DMS53 (cell line): ENCODE measurements at places on chromosomes 12 and 14.

GRCh38 chr12:89424389-89424788, 72.1 kb upstream of the DUSP6 start:
- DNase-seq, result no peak

DNA sequence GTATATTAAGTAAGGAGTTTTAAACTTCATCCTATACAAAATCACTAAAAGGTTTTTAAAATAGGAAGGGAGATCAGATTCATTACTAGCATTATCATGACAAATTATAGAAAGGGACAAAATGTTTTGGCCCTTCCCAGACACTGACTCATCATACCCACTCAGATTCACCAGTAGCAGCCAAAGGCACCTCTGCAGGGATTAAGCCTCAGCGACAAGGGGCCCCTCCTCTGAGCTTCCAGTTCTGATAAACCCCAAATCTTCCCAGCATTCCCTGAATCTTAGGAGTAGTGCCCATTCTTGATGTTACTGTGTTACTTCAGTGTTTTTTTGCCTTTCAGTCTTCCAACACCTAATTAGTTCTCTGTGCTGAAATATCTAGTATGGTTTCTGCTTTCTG, 14.5 kb downstream of the KRAS start:
- no peak for DNase-seq

GRCh38 chr12:49092086-49092815, 2.4 kb downstream of the DHH start:
- peak; percentile 58 for DNase-seq

- DNase-seq, result no peak
Measured at GRCh38 chr12:88575361-88575970, 4.8 kb downstream of the KITLG start.

DNA sequence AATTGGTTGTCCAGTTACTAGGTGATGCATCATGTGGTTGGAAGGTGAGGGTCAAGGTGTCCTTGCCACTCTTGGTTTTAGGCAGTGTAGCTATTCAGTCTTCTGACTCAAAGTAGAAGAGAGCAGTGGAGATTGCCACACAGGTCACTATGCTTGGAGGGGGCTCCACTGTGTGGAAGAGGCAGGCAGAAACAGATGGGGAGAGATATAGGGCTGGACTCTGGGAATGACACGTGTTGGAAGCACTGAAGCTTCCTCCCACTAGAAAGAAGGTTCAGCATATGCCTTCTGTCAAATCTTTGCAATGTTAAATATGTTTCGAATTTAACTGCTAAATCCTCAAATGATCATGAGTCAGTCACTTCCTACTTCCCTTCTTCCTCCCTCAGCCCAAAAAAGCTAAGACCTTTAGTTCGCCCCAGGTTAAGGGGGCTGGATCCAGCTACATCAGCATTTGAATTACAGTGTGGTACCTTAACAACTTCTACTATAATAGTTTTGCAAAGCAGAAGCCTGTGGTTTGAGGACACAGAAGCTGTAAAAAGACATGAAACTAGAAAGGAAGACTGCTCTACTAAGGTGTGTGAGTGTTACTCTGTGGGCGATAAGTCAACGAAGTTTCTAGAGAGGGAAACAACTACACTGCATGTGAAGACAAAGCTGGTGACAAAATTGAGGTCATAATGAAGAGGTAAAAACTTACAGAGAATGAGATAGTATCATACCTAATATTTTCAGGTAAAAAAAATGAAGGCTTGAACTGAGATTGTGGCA, 228.0 kb downstream of the NELL2 start:
- no peak for DNase-seq

GRCh38 chr14:41718477-41719166, 111.9 kb downstream of the LRFN5 start:
- peak; percentile 84 for DNase-seq

GRCh38 chr12:123952037-123952436, 20.6 kb downstream of the CCDC92 start:
- peak; percentile 42 for DNase-seq

GRCh38 chr12:116881877-116882507, 751 bp upstream of the HRK start:
- no peak for DNase-seq

- no peak for DNase-seq
Measured at GRCh38 chr14:51006324-51006723, 62.0 kb upstream of the PYGL start.

DNA sequence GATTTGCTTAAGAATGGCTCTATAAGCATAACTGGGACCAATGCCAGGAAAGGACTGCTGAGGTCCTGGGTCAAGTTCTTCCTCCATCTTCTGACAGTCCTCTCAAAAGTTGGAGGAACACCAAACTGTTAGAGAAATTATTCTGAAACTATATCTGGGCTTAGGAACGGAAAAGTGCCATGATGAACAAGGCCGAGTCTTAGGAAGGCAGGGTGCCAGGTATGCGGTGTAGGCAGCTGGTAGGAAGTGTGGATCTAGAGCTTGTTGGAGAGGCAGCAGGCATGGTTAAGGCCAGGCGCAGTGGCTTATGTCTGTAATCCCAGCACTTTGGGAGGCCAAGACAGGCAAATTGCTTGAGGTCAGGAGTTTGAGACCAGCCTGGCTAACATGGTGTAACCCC, 7.7 kb downstream of the GNPTAB start:
- no peak for DNase-seq

GRCh38 chr12:130419116-130419515, 81.4 kb downstream of the PIWIL1 start:
- no peak for DNase-seq

- DNase-seq, result peak; percentile 11
Measured at GRCh38 chr14:63795532-63795931, 57.3 kb upstream of the SYNE2 start.

DNA sequence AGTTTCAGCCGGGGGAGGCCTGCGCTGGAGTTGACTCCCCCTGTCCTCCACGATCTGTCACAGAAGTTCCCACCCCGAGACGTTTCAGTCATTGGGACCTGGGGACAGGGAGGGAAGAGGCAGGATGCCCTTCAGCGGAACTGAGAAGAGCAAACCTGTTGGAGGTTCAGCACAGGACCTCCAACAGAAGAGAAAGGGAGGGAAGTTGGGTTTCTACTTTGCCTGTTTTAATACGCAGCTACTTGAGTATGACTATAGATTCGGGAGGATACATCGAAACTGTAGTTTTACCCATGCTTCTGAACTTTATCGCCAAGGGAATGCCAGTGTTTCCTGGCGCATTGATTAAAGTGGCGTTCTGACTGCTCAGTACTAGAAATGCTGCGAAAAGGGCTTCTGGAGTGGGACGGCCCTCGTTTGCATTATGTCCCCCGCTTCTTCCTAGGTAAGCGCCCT, 2.3 kb upstream of the DUSP6 start:
- DNase-seq, result peak; percentile 75

DNA sequence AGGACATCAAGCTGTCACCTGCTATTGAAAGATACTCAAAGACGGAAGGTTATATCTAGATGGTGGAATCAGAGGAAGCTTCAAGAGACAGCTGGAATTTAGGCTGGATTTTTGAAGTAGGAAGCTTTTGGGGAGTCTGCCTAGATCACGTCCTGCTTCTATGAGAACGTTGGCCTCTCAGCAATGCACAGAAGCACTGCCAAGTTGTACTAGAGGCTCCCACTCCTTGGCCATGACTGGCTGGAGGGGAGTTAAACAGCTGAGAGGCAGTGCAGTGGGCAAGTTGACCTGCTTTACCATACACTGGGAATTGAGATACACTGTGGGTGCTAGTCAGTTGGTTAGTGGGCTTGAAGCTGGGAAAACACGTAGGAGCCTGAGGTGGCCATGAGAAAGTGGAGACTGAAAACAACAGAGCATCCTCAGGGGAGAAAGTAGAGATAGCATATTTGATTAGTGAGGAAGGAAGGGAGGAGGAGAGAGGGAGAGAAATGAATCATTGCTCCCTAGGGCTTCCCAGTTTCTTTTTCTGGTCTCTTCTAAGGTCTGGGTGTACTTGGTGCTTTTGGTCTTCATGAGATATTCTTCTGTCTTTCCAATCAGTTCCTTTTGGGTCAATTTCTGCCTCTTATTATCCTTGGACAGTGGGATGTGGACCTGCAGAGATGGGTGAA, 110.8 kb downstream of the EMP1 start:
- DNase-seq, result no peak

DNA sequence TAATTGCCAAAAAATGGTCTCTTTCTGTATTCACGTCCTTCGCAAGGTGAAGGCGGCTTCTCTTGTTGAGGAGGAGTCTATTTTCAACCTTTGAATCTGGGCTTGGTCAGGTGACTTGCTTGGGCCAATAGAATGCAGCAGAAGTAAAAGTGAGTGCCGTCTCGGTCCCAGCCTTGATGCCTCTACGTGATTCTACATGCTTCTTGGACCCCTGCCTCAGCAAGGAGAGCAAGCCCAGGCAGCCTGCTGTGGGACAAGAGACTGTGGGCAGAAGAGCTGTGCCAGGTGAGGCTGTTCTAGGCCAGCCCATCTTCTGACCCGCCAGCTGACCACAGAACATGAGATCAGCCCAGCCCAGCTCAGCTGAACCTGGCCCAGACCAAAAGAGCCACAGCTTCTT, 39.1 kb upstream of the CCDC63 start:
- DNase-seq, result no peak

GRCh38 chr14:77612011-77612620, 4.3 kb downstream of the SPTLC2 start:
- DNase-seq, result no peak

- peak; percentile 64 for DNase-seq
Measured at GRCh38 chr14:71103662-71104484, 196.6 kb downstream of the PCNX1 start.

DNA sequence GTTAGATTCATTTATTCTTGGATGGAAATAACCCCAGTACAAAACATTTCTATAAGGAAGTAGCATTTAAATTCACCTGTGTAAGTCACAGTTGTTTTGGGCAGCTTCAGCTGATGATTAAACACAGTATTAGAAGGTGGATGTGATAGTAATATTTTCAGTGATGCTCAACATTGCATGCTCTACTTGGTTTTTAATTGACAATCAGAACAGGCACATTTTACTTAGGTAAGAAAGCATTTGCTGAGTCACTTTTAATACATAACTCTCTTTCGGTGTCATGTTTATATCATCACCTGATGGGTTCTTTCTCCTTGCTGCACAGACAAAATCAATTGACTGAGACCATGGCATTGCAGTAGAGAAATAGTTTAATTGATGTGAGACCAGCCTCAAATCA, 80.7 kb downstream of the CMAS start:
- DNase-seq, result no peak

DNA sequence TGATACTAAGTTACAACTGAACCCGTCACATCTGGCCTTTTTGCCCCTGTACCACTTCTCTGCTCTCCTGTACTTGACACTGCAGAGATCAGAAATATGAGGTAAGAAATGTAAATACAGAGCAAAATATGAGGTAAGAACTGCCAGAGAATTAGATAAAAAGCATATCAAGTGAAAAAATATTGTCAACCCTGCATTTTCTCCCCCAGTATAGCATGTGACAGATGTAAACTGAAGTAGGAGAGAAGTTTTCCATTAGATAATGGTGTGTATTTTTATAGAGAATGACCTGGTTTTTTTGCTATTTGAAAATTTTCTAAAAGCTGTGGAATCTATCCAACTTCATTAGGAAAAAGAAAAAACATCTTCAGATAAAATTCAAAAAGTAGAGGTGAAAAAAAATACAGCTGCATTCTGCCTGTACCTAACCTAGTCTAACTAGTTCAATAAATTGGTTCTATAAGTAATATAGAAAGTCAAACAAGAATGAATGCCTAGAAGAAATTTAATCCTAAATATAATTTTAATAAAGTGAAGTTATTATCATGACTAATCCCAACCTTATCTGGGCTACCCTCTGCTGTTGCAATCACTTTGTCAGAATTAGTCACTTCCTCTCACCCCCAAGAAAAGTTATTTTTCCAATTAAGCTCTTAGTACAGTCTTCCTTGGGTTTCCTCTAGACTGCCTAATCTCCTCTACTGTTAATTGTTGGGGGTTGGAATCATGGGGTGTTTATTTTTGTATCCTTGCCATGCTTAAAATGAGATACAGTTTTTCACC, 210.0 kb downstream of the RASSF9 start:
- DNase-seq, result no peak

DNA sequence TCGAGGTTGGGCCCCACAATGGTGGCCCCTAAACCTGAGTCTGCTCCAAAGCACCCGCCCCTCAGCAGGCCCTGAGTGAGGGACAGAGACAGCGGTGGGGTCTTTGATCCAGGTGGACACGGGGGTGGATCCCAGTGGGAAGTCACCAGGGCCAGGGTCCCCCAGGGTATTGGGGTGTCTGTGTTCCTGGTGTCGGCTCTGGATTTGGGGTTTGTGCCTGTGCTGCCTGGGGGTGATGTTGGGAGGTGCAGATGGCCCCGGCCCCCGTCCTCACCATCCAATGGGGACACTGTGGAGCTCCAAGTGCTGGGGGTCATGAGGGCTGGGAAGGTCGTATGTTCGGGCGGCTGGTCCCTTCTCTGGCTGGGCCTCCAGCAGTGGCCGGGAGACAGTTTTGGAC, 354.2 kb downstream of the TMEM121 start:
- no peak for DNase-seq

GRCh38 chr14:91418387-91419043, 895 bp upstream of the CCDC88C start:
- peak; percentile 85 for DNase-seq

GRCh38 chr12:75818863-75819262, 212.7 kb downstream of the PHLDA1 start:
- DNase-seq, result no peak

DNA sequence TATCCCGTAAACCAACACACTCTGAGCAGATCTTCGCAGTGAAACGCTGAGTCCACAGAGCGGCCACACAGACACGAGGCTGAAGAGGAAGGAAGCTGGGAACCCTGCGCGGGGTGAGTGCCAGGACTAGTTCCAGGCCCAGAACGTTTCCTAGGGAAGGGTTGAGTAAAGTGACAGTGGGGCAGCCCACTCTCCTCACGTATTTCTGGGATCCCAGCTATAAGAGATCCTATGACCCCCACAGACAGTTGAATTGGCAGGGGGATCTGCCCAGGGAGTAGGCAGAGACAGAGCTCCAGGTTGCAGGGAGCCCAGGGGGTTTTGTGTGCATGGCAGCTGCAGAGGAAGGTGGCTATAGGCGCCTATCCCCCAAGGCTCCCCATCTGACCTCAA, 51.1 kb downstream of the GTF2A1 start:
- peak; percentile 40 for DNase-seq

- no peak for DNase-seq
Measured at GRCh38 chr12:83040339-83040738, 353.6 kb downstream of the TMTC2 start.

DNA sequence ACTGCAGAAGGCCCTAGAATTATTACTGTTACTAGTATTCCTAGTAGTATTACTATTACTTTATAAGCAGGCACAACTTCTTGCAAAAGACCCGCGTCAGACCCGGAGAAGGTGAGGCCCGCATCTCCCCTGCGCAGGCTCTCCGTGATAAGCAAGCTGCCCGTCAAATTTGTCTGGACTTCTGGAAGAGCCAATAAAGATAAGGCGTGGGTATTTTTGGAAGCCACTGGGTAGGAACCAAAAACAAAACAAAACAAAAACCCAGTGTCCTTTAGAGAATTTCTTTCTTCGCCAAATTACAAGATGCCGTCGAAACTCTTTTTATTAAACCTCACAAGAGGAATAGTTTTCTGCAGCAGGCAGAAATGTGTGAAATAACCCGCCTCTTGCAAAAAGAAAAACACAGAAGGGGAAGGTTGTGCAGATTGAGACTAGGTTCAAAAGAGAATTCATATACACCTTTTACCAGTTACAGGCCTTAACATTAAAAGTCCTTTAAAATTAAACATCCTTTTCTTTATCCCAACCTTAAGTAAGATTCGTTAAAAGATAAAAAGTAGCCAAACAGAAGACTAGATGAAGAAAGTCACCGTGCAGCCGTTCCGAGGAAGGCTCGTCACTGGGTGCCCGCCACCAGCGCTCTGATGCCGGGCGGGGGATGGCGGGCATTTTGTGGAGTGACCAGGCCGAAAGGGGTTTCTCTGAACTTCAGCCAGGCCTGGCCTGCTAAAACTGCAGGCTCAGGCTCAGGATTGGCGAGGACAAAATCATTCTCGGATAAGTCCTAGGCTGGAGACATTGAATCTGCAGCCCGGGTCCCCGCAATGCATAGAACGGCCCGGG, 1.6 kb downstream of the TBX5 start:
- DNase-seq, result no peak
